Spleen (tissue), 13 donors: ENCODE measurements at places on chromosomes 6 and 20.

DNA sequence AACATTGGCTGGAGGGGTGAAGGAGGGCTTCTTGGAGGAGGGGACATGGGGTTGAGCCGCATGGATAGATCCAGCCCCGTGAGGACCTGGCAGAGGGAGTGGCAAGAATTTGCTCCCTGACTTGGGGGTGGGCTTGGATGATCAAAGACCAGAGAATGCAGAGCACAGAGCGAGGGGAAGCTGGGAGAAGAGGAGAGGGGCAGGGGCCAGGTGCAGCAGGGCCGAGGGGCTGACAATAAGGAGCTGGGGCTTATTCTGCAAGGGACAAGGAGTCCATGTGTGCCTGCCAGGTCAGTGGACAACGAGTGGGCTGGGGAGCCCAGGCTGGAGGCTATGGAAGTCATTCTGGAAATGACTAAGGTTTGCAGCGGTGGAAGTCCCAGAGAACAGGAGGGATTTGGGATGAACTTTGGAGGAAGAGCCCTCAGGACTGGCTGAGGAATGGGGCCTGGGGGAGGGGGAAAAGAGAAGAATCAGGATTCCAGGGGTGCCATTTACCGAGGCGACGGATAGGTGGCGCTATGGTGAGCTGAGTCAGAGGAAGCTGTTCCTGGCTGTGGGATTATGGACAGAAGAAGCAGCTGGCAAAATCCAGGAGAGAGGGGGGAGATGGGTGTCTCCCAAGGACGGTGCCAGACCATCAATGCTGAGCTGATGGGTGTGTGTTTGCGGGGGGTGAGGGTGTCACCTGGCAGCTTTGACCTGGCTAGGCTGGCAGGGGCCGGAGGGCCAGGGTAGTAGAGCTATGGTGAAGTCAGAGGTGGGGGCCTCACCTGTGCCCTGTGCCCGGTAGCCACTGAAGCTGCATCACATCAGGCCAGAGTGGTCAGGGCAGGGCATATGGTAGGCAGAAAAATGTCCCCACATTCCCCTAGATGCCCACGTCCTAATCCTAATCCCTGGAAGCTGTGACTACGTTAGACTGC, 7.8 kb downstream of the KCNG1 start:
- H3K4me1 ChIP-seq = no peaks in the 10 kb centered on the region
- H3K27me3 ChIP-seq = no peaks in the 10 kb centered on the region
- H3K4me3 ChIP-seq = no peak overlapping the region
- H3K36me3 ChIP-seq = no peaks in the 10 kb centered on the region
- DNase-seq = peak; percentile 59

DNA sequence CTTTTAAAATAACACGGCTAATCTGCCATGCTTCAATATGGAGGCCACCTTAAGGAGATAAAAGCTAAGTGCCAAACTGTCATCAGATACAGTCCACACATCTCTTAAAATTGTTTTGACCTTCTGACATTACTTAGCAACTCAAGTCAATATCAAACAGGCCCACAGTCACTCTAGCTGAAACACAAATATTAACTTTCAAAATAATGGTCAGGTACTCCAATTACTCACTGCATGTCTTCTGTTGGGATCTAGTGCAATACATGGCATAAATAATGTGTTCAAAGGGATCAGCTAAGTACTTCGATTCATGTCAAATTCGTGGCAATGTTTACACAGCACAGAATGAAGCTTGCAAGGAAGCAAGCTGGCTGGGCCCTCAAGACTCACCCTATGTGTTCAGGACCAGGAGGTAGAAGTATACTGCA, 133.9 kb upstream of the BEND6 start:
- no peak for DNase-seq
- H3K4me3 ChIP-seq = no peak overlapping the region
- H3K4me1 ChIP-seq = no peaks in the 10 kb centered on the region
- no peaks in the 10 kb centered on the region for H3K36me3 ChIP-seq
- peak overlapping the region; percentile 9 for H3K27ac ChIP-seq

GRCh38 chr6:165580136-165580535, 82.9 kb downstream of the PDE10A start:
- H3K36me3 ChIP-seq = no peaks in the 10 kb centered on the region
- no peak for DNase-seq
- H3K4me1 ChIP-seq = no peaks in the 10 kb centered on the region
- H3K4me3 ChIP-seq = no peak overlapping the region
- no peak overlapping the region for H3K27ac ChIP-seq

- no peaks in the 10 kb centered on the region for H3K36me3 ChIP-seq
- no peak for DNase-seq
- H3K27ac ChIP-seq = no peak overlapping the region
- no peak overlapping the region for H3K4me3 ChIP-seq
- no peaks in the 10 kb centered on the region for H3K27me3 ChIP-seq
Observed at GRCh38 chr20:15476781-15477180, 1096.5 kb downstream of the KIF16B start.

DNA sequence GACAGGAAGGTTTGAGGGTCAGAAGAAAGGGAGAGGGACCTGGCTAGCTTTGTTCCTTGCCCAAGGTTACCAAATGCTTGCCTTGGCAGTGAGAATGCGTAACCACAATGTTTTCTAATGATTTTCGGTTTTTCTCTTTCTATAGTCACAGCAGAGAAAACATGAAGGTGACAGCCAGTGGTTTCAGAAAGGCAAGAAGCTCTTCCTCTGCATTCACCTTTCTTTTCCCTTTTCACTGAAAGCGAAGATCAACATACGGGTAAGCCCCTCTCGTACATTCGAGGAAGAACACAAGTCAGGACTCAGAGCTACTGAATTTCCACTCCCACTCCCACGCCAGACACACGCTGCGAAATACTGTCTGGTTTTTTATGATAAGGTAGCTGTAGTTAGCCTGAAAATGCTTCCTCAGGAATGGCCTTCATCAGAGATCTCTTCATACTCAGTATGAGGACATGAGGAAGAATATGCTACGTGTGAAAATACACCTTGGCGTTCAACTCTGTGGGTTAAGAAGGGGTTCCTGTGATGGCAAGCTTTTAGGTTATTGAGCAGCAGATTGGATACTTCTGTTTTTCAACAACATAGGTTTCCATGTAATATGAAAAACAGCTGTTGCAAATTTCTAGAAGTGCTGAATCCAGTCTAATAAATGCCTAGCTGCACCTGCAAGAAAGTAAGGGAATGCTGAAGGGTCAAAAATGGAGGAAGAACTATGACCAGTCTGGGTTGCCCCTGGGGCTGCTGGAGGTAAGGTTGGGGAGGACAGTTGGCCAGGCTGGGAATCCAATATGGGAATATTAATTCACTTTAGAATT, 7.4 kb upstream of the CD83 start:
- peaks cover 30% of the 10 kb centered on the region for H3K4me1 ChIP-seq
- no peaks in the 10 kb centered on the region for H3K36me3 ChIP-seq

DNA sequence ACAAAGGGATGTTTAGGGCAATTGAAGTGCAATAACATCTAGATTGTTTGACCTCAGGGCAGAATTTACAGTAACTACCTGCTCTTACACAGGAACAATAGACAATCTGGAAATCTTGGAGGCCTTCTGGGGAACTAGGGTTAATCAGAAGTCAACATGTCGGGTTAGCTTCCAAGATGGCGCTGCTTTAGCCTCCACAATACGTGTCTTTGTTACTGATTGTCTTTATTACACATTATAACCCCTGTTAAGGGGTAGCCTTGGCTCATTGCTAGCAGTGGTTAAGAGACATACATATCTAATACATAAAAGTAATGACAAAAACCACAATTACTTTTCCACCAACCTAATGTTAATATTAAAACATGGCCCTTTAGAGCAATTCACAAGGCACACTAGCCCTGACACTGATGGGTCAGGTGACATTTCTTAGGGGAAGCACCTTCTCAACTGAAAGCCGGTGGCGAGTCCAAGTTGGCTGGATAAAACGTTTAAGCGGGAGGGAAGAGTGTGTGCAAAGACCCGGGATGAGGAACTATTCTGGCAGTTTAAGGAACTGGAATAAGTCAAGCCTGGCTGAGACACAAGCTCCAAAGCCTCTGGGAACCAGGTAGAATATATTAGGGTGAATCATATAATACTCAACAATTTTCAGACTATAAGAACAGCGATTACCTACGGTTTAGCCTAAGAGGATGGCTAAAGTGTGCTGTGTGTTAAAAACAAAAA, 236.9 kb downstream of the BCAS1 start:
- no peak overlapping the region for H3K4me3 ChIP-seq
- no peaks in the 10 kb centered on the region for H3K27me3 ChIP-seq
- no peak for DNase-seq
- H3K27ac ChIP-seq = peak overlapping the region; percentile 86
- H3K4me1 ChIP-seq = peaks cover 72% of the 10 kb centered on the region

DNA sequence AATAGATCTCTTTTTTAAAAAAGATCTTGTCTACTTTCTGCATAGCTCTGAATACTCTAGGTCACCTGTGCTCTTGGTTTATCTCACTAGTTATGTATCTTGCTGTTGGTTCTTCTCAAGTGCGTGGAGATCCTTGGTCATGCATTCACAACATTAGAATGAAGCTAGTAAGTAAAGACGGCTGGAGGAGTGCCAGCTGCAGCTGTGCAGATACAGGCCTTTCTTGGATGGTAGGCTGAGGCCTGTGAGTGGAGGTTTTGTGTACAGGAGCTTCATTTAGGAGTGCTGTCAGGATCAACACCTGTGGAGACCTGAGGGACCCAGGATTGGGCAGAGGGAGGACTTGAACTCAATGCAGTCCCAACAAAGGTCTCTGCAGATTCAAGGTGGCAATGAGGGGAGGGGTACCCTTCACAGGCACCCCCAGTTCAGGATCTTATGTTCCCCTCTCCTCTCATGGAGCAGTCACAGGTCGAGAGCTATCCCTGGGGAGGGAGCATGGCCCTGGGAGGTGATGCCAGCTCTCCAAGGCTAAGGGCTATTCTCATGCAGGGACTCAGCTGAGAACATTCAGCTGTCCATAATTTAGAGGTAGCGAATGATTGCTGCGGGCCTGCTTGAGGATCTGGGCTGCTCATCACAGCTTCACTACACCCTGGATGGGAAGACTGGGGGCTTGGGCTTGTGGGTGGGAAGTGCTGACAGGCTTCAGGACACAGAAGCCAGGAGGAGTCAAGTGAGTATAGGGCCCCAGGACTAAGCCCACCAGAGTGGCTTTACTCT, 98.9 kb upstream of the ENPP5 start:
- no peak overlapping the region for H3K27ac ChIP-seq
- no peaks in the 10 kb centered on the region for H3K4me1 ChIP-seq
- no peak overlapping the region for H3K4me3 ChIP-seq
- H3K27me3 ChIP-seq = no peaks in the 10 kb centered on the region
- H3K36me3 ChIP-seq = no peaks in the 10 kb centered on the region

GRCh38 chr6:56657354-56657753, 14.7 kb upstream of the DST start:
- no peaks in the 10 kb centered on the region for H3K27me3 ChIP-seq
- no peak overlapping the region for H3K27ac ChIP-seq
- no peak for DNase-seq
- no peak overlapping the region for H3K4me3 ChIP-seq
- no peaks in the 10 kb centered on the region for H3K36me3 ChIP-seq

GRCh38 chr6:54846243-54846856, at the start of gene FAM83B:
TSS of gene FAM83B (plus strand) at chr6:54846771. CDS start at chr6:54870247, 23,476 bp downstream.
- H3K27me3 ChIP-seq = peaks cover 19% of the 10 kb centered on the region
- H3K36me3 ChIP-seq = no peaks in the 10 kb centered on the region
- no peak for DNase-seq
- H3K4me1 ChIP-seq = no peaks in the 10 kb centered on the region
- no peak within 1 kb of the TSS for H3K4me3 ChIP-seq

GRCh38 chr6:145830612-145831011, 16.0 kb upstream of the FBXO30 start:
- DNase-seq = no peak
- H3K27ac ChIP-seq = no peak overlapping the region
- H3K27me3 ChIP-seq = no peaks in the 10 kb centered on the region

- no peaks in the 10 kb centered on the region for H3K27me3 ChIP-seq
- no peaks in the 10 kb centered on the region for H3K4me1 ChIP-seq
- no peak overlapping the region for H3K4me3 ChIP-seq
- no peaks in the 10 kb centered on the region for H3K36me3 ChIP-seq
- no peak overlapping the region for H3K27ac ChIP-seq
Observed at GRCh38 chr6:106997392-106998158, 23.0 kb upstream of the CD24 start.

- H3K4me1 ChIP-seq = peaks cover 17% of the 10 kb centered on the region
- no peaks in the 10 kb centered on the region for H3K27me3 ChIP-seq
- no peak overlapping the region for H3K4me3 ChIP-seq
Observed at GRCh38 chr6:25025248-25025918, 89.6 kb upstream of the RIPOR2 start.

GRCh38 chr6:17012421-17013225, 89.2 kb upstream of the STMND1 start:
- H3K4me3 ChIP-seq = no peak overlapping the region
- H3K4me1 ChIP-seq = no peaks in the 10 kb centered on the region
- H3K36me3 ChIP-seq = no peaks in the 10 kb centered on the region
- H3K27me3 ChIP-seq = no peaks in the 10 kb centered on the region
- no peak for DNase-seq

GRCh38 chr20:4920131-4920530, 81.2 kb downstream of the SLC23A2 start:
- DNase-seq = no peak
- H3K27ac ChIP-seq = no peak overlapping the region
- H3K4me3 ChIP-seq = no peak overlapping the region
- peaks cover 44% of the 10 kb centered on the region for H3K4me1 ChIP-seq

DNA sequence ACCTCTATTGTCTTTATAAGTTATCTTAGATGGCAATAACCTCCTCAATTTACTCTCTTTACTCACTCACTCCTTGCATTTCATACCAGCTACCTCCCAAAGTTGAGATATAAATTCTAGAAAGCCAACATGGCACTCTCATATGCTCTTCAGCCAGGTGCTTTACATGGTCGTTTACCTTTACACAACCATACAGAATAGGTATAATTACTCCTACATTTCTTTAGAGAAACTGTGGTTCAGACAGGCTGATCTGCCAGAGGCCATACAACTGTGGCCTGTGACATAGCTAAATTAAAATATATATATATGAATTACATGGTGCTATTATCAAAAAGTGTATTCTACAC, 45.7 kb downstream of the HBS1L start:
- H3K27me3 ChIP-seq = no peaks in the 10 kb centered on the region
- no peak for DNase-seq
- H3K4me1 ChIP-seq = peaks cover 2% of the 10 kb centered on the region
- no peak overlapping the region for H3K4me3 ChIP-seq
- H3K36me3 ChIP-seq = no peaks in the 10 kb centered on the region

GRCh38 chr6:124008000-124008987, 204.6 kb downstream of the NKAIN2 start:
- no peak for DNase-seq
- no peak overlapping the region for H3K4me3 ChIP-seq
- no peak overlapping the region for H3K27ac ChIP-seq
- H3K4me1 ChIP-seq = no peaks in the 10 kb centered on the region
- H3K36me3 ChIP-seq = no peaks in the 10 kb centered on the region

- H3K4me1 ChIP-seq = peaks cover 69% of the 10 kb centered on the region
- DNase-seq = no peak
- H3K4me3 ChIP-seq = peak overlapping the region; percentile 85
- H3K27me3 ChIP-seq = no peaks in the 10 kb centered on the region
- H3K36me3 ChIP-seq = no peaks in the 10 kb centered on the region
- H3K27ac ChIP-seq = peak overlapping the region; percentile 90
Observed at GRCh38 chr6:24930431-24930871, 5.3 kb downstream of the RIPOR2 start.
